ENCODE measurements at places on chromosomes 4 and X.
A peak's percentile ranks its signal among the peaks of the same experiment; 100 is the strongest.

- DNase-seq, result no peak
Observed at GRCh38 chr4:127403471-127404084, 229.2 kb upstream of the INTU start.

- DNase-seq, result no peak
Observed at GRCh38 chr4:95749204-95749603, 90.7 kb upstream of the PDHA2 start.

DNA sequence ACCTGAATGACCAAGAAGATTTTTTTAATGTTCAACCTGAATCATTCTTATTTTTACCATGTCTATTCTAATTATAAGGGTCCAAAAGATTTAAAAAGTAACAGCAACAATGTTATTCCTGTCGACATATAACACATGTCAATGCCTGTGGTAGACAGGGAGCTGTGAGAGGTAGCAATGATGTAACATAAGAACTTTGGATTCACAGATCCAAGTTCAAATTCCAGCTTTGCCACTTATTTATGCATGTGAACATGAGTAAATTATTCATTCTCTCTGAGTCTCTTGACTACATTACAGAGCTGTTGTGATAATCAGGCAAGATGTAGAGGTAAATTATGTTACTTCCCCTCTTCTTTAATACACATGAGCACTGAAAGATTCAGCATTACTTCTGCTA is 54.5 kb downstream of the KLHL8 start:
- DNase-seq, result no peak

- peak; percentile 89 for DNase-seq
Observed at GRCh38 chrX:123846577-123847038, 13.2 kb upstream of the XIAP start.

GRCh38 chr4:121738780-121739535 is 26.0 kb downstream of the SMIM43 start:
- no peak for DNase-seq

GRCh38 chr4:155591738-155592143 is 74.9 kb upstream of the GUCY1A1 start:
- DNase-seq, result no peak

DNA sequence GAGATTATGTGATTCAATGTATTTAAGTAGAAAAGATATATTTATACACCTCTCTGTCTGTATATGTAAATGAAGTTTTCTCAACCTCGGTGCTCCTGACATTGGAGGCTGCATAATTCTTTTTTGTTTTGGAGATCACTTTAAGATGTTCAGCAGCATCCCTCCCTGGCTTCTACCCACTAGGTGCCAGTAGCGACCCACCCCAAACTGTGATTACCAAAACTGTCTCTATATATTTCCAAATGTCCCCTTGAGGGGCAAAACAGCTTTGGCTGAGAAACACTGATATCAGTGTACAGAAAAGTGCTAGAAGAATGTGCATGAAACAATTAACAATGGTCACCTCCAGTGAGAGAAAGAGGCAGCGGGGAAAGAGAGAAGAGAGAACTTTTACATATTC is 51.2 kb downstream of the DCX start:
- DNase-seq, result no peak

GRCh38 chr4:185512516-185512915 is 22.8 kb downstream of the PDLIM3 start:
- no peak for DNase-seq

DNA sequence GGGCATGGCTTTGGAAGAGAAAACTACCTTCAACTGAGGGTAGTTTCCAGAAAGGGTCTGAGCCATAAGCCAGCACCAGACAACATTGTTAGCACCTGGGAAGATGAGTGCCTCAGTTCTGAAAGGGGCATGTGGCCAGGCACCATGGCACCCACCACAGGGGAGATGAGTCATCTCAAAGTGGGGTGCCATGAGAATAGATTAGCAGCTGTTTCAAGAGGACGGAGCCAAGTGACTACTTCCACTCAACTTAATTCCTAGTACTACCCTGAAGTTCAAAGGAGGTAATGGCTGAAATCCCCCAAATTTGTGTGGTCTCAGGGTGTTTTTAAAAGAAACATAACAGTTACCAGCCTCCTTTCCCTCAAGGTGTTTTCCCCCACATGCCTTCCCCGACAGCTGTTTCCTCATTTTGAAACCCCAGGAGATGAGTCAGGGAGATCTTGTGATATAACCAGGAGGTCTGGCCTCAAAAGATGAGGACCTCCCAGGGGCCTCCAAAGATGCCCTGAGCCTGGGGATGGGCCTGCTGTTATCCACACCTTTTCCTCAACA is 27.8 kb upstream of the FTHL17 start:
- DNase-seq, result peak; percentile 21

DNA sequence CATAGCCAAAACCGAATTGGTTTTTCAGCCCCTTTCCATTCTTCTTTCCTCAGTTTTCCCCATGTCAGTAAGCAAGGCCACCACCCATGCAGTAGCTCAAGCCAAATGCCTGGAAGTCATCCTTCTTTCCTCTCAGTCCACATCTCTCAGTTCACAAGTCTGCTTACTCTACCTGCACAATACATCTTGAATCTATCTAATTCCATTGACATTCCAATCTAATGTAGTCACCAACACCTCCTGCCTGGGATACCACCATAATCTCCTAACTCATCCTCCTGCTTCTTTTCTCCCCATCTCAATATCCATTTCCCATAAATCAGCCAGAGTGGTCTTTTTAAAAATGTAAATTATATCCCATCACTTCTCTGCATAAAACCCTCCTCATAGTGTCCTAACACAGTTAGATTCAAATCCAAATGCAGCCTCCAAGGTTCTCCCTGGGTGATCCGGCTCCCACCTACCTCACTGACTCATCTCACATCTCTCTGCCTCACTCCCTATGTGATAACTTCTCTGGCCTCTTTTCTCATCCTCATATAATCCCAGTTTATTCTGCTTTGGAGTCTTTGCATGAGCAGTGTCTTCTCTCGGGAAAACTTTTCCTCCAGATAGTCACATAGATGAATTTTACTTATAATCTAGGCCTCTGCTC is 26.9 kb downstream of the KCNIP4 start:
- DNase-seq, result no peak

- DNase-seq, result no peak
Observed at GRCh38 chr4:162011089-162011488, 152.7 kb downstream of the FSTL5 start.

DNA sequence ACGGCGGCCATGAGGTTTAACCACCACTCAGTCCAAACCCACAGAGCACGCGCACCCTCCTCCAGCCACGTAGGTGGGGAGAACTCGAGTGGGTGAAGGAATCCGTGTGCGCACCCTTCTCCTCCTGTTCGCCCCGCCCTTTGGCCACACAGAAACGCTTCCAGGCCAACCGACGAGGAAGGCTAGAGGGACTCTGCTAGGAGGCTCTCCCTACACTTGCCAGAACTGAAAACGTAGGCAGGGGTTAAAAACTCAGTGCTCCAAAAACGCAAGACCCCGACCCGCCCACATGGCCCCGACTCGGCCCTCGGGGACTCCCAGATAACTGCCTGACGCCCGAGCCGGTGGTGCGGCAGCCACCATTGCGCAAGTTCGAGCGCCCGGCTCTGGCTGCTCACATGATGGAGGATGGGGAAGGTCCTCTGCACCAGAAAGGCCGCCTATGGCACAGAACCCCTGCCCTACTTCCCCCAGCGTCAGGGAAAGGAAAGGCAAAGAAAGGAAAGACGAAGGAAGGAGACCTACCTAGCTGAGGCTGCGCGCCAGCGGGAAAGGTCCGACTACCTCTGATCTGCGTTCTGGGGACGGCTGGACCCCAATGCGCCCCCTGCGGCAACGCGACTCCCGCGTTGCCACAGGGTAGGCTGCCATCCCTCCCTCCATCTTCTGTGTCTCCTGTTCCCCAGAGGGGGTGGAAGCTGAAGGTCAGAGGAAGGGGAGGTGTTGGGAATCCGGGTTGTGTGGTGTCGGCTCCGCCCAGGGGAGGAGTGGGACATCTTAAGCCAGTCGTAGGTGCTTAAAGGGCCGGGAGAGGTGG is 201.9 kb upstream of the AGTR2 start:
- peak; percentile 51 for DNase-seq

DNA sequence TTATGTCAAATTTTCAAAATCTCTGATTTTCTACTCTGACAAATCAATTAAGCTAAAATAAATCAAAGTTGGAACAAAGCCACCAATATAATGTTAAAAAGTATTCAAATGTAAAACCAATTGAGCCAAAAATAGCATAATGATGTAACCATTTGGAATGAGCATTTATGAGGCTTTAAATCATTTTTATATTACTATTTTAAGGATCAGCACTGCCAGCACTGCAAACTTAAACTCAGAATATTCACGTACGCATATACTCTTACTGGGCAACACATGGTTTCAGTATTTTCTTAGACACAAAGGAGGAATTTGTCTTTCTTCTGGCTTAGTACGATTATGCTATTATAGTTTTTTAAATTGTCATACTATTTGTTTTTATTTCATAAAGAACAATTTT is 52.2 kb downstream of the AFAP1 start:
- no peak for DNase-seq

- no peak for DNase-seq
Observed at GRCh38 chr4:93870876-93871458, 42.4 kb downstream of the ATOH1 start.

GRCh38 chrX:32582729-32583128 is 628.6 kb downstream of the DMD start:
- no peak for DNase-seq

DNA sequence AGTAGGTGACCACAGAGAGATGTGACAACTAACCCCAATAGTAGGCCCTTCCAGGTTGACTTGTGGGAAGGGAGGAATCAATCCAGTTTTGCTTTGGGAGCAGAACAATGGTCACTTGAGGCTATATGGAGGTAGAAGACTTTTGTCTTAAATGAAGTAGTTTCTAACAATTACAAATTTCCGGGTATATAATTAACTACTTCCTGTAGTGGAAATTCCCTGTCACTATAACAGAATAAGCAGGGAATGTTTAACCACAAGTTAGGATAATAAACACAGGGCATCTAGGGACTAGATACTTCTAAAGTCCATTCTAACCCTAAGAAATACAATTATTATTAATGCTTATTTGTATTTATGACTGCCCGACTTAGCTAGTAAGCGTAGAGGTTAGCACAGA is 99.0 kb upstream of the TRPC3 start:
- no peak for DNase-seq

GRCh38 chr4:15245006-15245530 is 182.8 kb upstream of the C1QTNF7 start:
- DNase-seq, result no peak

- DNase-seq, result no peak
Observed at GRCh38 chr4:98638661-98639060, 19.8 kb downstream of the TSPAN5 start.

DNA sequence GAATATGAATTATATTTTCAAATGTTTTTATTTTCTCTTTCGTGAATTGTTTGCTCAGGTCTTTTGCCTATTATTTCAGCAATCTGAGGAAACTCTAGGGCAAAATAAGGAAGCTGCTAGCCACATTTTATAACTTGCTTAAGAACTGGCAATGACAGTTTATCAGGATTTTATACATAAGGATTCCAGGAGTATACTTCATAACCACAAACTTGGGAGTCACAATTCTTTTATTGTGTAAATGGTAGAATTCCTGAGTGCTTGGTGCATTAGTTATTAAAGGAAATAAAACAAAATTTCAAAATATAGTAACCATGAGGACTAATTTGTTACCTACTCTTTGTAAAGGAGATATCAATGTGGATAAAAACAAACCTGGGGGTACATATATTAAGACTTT is 54.4 kb downstream of the PALLD start:
- DNase-seq, result peak; percentile 26

DNA sequence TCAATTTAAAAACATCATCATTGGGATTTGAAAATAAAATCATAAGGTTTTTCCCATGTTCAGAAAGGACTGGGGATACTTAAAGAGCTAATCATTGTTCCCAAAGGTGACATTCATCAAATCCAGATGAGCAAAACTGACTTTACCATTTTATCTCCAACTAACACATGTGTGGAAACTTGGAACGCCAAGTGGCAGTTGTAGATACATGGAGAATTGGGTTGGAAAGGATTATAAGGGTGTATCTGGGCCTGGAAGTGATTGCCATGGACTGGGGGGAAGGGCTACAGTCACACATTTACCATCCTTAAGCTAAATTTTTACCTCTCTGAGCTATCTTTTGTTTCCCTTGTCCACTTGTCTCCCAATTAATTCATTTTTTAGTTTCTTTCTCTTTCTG is 203.4 kb downstream of the SLC39A8 start:
- DNase-seq, result no peak

GRCh38 chr4:32249040-32249439 is 1528.9 kb downstream of the PCDH7 start:
- no peak for DNase-seq

GRCh38 chr4:81675791-81676393 is 204.2 kb upstream of the RASGEF1B start:
- no peak for DNase-seq

GRCh38 chr4:141757287-141757686 is 120.9 kb downstream of the IL15 start:
- DNase-seq, result no peak
